ENCODE measurements at places on chromosomes 7 and 10. TPM values are rescaled to one million over a fixed set of nuclear protein-coding genes. Genes with fewer than 3 reads are reported as not detected.

- DNase-seq = no peak
- no peak overlapping the region for H3K4me3 ChIP-seq
- H3K36me3 ChIP-seq = peaks cover 4% of the 10 kb centered on the region
Observed at GRCh38 chr7:123327661-123328060, 127.9 kb upstream of the SLC13A1 start.

SPDYE5 gene
- not detected for total RNA-seq

ARHGEF35 gene
- total RNA-seq = 26.3 TPM

SCIN gene
- 0.80 TPM for total RNA-seq

AZGP1 gene
- 0.17 TPM for total RNA-seq

DNA sequence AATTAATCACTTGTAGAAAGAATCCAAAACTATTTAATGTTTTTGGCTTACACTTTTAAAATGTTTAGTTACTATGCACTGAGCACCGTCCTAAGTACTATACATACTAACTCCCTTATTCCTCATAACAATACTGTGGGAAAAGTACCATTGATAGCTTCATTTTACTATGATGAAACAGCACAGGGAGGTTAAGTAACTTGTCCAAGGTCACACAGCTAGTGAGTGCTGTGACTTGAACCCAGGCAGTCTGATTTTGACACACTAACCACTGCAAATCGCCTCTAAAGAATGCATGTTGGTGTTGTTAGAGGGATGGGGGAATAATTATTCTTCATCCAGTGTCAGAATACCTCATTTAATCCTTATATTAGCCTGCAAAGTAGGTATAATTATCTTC is 1.9 kb upstream of the RELN start:
- H3K4me3 ChIP-seq = no peak overlapping the region
- peaks cover 66% of the 10 kb centered on the region for H3K27me3 ChIP-seq
- no peak for DNase-seq
- peaks cover 11% of the 10 kb centered on the region for H3K4me1 ChIP-seq
- H3K36me3 ChIP-seq = no peaks in the 10 kb centered on the region

DNA sequence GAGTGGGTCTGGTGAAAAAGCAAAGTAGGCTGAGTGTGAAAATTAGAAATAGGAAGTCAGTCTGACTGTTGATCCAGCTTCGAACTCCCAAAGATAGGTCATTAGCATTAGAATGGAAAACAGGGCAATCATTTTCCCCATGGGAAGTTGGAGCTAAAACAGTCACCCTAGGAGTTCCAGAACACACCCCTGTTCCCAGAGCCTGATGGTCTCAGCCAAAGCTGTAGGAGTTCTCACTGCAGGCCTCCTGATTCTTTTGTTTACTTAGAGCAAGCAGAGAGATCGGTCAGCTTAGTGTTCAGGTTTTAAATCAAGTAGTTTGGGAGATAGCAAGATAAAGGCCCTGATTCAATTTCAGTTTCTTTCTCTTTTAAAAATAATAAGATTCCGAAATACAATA is 28.8 kb upstream of the JCAD start:
- H3K27me3 ChIP-seq = no peaks in the 10 kb centered on the region
- H3K4me1 ChIP-seq = 0 out of 2 replicates have a peak, but pooled peaks cover 4% of the 10 kb centered on the region
- no peak overlapping the region for H3K4me3 ChIP-seq
- H3K36me3 ChIP-seq = no peaks in the 10 kb centered on the region

DNA sequence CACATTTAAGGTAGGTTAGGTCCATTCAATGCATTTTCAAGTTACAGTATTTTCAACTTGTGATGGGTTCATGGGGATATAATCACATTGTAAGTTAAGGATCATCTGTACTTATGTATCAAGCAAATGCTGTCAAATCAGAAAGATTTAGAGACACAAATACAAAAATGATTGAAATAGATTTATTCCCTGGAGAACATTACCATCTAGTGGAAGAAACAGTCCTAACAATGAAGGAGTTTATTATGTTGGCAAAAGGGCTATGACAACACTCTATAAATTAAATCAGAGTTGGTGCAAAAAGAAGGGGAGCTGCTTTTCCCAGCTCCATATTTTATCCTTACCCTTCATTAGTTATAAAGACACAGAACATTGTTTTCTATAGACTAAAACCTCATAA is 69.0 kb downstream of the PRSS58 start:
- no peak overlapping the region for H3K27ac ChIP-seq
- H3K27me3 ChIP-seq = no peaks in the 10 kb centered on the region
- H3K4me3 ChIP-seq = no peak overlapping the region

Data from GM23338 (cell line).